ENCODE measurements at places on chromosomes 7 and 10.

DNA sequence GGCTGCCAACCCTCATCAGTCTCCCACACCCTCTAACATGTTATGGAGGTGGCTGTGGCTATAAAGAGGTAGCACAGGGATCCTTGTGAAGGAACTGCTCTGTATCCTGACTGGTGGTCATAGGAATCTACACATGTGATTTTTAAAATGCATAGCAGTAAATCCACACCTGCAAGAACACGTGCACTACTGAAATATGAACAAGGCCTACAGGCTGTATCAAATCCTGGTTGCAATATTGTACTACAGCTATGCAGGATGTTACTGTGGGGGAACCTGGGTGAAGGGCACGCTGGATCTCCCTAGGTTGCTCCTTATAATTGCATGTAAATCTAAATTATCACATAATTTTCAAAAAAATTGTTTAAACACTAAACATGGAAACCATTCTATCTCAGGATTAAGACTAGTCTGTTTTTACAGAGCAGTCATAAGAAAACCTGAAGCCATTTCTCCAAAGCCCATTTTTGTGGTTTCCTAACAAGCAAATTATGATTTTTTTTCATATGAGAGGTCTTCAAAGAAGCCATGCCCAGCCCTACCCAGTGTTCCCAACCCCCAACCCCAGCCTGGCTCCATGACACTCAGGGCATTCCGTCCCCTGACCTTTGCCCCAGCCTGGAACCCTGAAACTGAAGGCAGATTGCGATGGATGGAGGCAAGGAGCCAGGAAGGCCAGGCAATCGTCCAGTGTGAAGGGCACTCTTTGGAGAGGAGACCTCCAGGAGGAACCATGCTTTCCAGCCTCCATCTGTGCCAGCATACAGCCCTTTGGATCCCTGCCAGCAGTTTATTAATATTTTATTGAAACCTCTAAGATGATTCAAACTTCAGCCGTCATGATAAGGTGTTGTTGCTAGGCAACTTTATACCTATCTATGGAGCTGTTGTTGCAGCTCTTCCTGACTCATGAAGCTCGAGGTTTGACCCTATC is 161.0 kb downstream of the GRID1 start:
- no peak overlapping the region for H3K27ac ChIP-seq
- no peaks in the 10 kb centered on the region for H3K4me1 ChIP-seq
- H3K36me3 ChIP-seq = no peaks in the 10 kb centered on the region
- H3K4me3 ChIP-seq = no peak overlapping the region
- no peak for DNase-seq
- peaks cover 30% of the 10 kb centered on the region for H3K27me3 ChIP-seq

DNA sequence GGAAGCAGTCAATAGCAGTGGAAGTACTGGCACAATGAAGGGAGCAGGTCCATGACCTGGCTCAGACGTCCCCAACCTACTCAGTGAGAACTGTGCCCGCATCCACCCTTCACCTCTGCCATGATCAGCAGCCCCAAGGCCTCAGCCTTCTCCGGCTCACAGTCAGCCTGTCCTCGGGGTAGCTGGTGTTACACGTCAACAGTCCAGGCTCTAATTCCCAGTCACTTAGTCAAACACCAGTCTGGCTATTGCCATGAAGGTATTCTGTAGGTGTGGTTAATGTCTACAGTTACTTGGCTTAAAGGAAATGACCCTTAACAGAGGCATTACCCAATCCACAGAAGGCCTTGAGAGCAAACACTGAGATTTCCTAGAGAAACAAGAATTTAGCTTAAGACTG is 49.1 kb downstream of the GRB10 start:
- DNase-seq = no peak
- H3K4me1 ChIP-seq = peaks cover 17% of the 10 kb centered on the region
- H3K27me3 ChIP-seq = no peaks in the 10 kb centered on the region
- H3K36me3 ChIP-seq = peaks cover 54% of the 10 kb centered on the region
- no peak overlapping the region for H3K4me3 ChIP-seq

GRCh38 chr7:149866139-149866778 is 7.5 kb upstream of the ATP6V0E2 start:
- peaks cover 12% of the 10 kb centered on the region for H3K36me3 ChIP-seq
- peaks cover 3% of the 10 kb centered on the region for H3K4me1 ChIP-seq
- no peak overlapping the region for H3K4me3 ChIP-seq
- H3K27ac ChIP-seq = no peak overlapping the region
- H3K27me3 ChIP-seq = peaks cover 4% of the 10 kb centered on the region

GRCh38 chr7:101231644-101232043 is 6.0 kb downstream of the CLDN15 start:
- H3K27me3 ChIP-seq = peaks cover 11% of the 10 kb centered on the region
- peaks cover 13% of the 10 kb centered on the region for H3K36me3 ChIP-seq
- DNase-seq = no peak
- no peak overlapping the region for H3K4me3 ChIP-seq
- H3K4me1 ChIP-seq = peaks cover 25% of the 10 kb centered on the region
- H3K27ac ChIP-seq = no peak overlapping the region

DNA sequence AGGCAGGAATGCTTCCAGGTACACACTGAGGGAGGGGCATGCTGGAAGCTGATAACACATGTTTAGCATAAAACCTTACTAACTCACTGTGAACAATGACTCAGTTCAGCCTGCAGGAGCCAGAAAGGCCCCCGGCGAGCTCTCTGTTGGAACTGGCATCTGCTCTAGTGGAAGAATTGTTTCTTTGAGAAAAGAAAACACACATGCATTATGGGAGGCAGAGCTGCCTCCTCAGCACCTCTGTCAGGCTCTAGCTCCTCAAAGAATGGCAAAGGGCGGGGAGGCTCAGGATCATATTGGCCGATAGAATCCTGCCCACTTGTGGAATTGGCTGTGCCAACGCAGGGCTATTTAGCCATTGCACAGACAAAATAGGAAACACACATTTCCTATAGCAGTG is 338.3 kb downstream of the CXCL12 start:
- H3K4me1 ChIP-seq = peaks cover 70% of the 10 kb centered on the region
- no peak overlapping the region for H3K27ac ChIP-seq
- H3K4me3 ChIP-seq = peak overlapping the region; percentile 42
- no peak for DNase-seq

DNA sequence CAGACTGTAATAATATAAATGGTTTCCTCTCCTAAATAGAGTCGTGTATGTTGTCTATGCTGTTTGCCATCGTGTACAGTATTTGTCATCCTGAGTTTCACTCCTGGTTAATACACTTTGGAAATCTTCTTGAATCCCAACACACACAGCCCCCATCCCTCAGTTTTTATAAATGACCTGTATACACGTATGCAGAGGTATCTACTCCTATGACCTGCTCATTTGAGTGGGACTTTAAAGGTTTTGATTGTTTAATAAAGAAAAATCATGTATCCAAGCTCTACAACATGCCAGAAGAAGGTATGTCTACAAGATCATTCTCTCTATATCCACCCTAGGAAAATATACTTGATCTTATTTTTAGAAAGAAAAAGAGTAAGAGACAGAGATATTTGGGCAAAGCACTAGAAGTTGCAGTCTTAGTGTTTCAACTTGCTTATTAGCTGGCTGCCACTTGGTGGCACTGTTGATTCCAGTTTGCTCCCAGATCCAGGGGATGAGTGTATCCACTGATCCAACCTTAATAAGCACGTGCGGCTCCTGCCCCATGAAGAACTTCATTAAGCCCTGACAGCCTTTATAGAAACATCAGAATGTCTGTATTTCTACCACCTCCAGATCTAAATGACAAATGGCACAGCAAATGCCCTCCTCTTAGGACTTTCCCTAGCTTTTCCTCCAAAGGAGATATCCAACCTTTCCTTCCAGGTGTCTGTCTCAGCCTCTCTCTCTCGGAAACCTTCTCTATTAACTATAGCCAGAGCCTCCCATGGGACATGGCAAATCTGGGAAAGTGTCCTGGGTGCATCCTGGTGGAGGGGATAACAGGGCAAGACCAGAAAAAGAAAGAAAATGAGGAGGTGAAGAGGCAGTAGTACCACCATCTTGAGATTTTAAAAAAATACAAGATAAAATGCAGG is 181.6 kb upstream of the NEBL start:
- H3K27me3 ChIP-seq = peaks cover 9% of the 10 kb centered on the region
- peak; percentile 67 for DNase-seq
- H3K4me1 ChIP-seq = peaks cover 35% of the 10 kb centered on the region
- H3K27ac ChIP-seq = no peak overlapping the region
- H3K4me3 ChIP-seq = no peak overlapping the region
- no peaks in the 10 kb centered on the region for H3K36me3 ChIP-seq

DNA sequence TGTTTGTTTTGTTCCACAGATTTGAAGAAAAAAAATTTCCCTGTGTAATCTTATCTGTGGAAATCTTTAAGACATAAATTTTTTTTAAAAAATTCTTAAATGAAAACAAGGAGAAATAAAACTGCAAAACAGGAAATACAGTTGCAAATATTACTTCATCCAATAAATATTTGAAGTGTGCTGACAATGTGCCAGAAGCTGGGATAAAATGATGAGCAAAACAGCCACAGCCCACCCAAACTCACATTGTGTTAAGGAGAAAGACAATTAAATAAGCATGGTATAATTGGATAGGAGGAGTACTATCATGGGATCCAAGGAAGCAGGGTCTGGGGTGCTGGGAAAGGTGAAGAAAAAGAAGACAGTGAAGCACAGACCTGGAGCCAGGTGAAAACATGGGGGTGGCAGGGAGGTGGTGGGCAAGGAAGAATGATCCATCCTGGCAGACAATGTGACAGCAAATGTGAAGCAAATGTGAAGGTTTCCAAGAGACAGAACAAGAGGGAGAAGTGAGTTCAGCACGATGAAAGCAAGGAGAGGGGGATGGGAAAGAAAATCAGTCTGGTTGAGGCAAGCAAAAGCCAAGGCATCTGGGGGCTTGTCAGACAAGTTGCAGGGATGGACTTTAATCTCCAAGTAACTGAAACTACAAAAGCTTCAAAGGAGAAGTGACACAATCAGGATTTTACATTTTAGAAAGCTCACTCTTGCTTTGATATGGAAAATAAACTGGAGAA is 135.9 kb downstream of the HIBADH start:
- no peak overlapping the region for H3K4me3 ChIP-seq
- no peak for DNase-seq
- H3K27ac ChIP-seq = no peak overlapping the region
- H3K27me3 ChIP-seq = no peaks in the 10 kb centered on the region
- H3K4me1 ChIP-seq = peaks cover 23% of the 10 kb centered on the region

DNA sequence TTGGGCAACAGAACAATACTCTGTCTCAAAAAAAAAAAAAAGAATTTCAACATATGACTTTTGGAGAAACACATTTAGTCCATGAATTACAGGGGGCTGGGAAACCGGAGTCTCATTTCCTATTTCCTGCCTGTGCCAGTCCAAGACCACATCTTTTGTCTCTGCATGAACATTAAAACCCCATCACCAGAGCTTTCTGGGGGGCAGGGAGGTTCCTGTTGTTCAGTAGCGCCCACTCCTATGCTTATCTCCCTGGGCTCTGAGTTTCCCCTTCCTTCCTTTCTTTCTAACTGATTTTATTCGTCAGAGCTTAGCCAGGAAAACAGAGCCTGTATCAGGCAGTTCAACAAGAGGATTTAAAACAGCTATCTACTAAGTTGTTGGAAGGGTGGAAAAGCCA is 119.3 kb downstream of the CALN1 start:
- H3K36me3 ChIP-seq = peaks cover 12% of the 10 kb centered on the region
- H3K27me3 ChIP-seq = peaks cover 7% of the 10 kb centered on the region
- no peak for DNase-seq
- H3K27ac ChIP-seq = no peak overlapping the region
- H3K4me1 ChIP-seq = no peaks in the 10 kb centered on the region

- peaks cover 17% of the 10 kb centered on the region for H3K4me1 ChIP-seq
- peaks cover 5% of the 10 kb centered on the region for H3K36me3 ChIP-seq
These were observed 51.2 kb upstream of the KMT2E start for GRCh38 chr7:104962781-104963180.

DNA sequence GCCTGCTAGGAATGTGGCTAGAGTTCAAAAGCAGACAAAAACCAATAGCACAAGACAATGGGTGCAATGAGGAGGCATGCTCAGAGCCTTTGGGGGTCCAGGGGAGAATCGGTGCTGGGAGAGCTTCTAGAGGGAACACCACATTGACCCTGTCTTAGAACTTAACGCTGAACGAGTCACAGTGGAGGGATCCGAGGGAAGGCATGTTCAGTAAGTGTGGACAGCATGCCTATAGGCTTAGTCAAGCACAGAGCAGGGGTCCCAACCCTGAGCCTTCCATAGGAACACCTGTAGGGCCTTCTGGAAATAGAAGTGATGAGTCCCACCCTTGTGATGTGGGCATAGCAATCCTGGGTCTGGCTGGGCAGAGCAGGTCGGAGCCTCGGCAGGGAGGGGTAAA is 148.7 kb downstream of the PKD1L1 start:
- H3K27ac ChIP-seq = no peak overlapping the region
- no peak overlapping the region for H3K4me3 ChIP-seq
- H3K27me3 ChIP-seq = peaks cover 5% of the 10 kb centered on the region
- DNase-seq = no peak
- H3K4me1 ChIP-seq = peaks cover 31% of the 10 kb centered on the region

- peak overlapping the region; percentile 80 for H3K27ac ChIP-seq
- no peak for DNase-seq
- H3K36me3 ChIP-seq = peaks cover 40% of the 10 kb centered on the region
- no peak overlapping the region for H3K4me3 ChIP-seq
- H3K4me1 ChIP-seq = peaks cover 25% of the 10 kb centered on the region
These were observed 12.0 kb upstream of the BTBD16 start for GRCh38 chr10:122259075-122259466.

- H3K27me3 ChIP-seq = peaks cover 4% of the 10 kb centered on the region
- H3K4me3 ChIP-seq = no peak overlapping the region
- peaks cover 5% of the 10 kb centered on the region for H3K4me1 ChIP-seq
- peaks cover 10% of the 10 kb centered on the region for H3K36me3 ChIP-seq
- no peak overlapping the region for H3K27ac ChIP-seq
- DNase-seq = no peak
These were observed 15.2 kb upstream of the ACSM6 start for GRCh38 chr10:95178797-95179196.

- H3K4me1 ChIP-seq = peaks cover 6% of the 10 kb centered on the region
- DNase-seq = no peak
- peaks cover 3% of the 10 kb centered on the region for H3K27me3 ChIP-seq
- H3K36me3 ChIP-seq = no peaks in the 10 kb centered on the region
- H3K27ac ChIP-seq = no peak overlapping the region
These were observed 11.9 kb upstream of the ODAD2 start for GRCh38 chr10:28010821-28011220.

- H3K27me3 ChIP-seq = peaks cover 31% of the 10 kb centered on the region
- H3K4me1 ChIP-seq = peaks cover 7% of the 10 kb centered on the region
These were observed 224.9 kb upstream of the AUTS2 start for GRCh38 chr7:69373171-69374043.

DNA sequence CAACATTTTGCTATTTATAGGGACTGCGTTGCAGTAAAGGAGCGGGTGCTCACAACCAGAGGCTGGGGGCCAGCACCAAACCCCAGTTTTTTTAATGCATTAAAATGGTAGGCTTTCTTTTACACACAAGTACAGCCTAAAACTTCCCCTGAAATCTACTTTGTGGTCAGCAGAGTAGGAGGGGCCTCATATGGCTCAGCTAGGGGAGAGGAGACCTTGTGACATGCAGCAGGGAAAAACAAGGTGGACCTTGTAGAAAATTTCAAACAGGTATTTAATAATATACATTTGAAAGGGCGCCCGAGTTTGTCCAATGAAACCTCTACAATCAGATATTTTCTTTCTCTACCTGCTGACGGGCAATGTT is 1.4 kb downstream of the CCDC136 start:
- peaks cover 31% of the 10 kb centered on the region for H3K4me1 ChIP-seq
- H3K36me3 ChIP-seq = peaks cover 38% of the 10 kb centered on the region
- no peak overlapping the region for H3K27ac ChIP-seq
- DNase-seq = no peak
- H3K4me3 ChIP-seq = no peak overlapping the region
